Fibroblast of skin of left biceps (primary cell): ENCODE measurements at places on chromosomes 7 and 10.

GRCh38 chr10:62912086-62912485 is 95.9 kb upstream of the EGR2 start:
- DNase-seq, result no peak

DNA sequence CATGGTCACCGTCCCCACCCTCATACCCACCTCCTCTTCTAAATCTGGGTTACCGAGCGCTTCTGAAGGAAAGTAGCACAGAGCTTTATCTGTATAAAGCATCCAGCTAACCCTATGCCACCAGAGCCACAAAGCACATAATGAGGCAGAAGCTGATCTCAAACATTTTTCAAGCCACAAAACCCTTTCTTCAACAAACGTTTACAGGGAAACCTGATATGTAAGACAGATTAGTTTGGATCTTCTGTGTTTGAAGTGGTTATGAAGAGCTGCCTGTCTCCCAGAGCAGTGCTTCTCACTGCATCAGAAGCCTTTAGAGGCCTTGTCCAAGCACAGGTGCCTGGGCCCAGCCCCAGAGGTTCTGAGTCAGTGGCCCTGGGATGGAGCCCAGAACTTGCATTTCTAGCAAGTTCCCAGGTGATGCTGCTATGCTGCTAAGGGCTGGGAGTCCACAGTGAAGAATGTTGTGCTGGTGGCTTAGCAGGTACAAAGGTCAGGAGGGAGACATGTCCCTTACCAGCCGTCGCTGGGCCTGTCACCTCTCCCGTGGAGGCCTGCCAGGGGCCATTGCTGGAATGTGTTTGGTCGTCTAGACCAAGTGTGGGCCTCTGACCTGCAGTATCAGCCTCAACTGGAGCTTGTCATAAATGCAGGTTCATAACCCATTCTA is 90.4 kb downstream of the TAF3 start:
- DNase-seq, result no peak

- no peak for DNase-seq
These were observed 581.6 kb downstream of the TCERG1L start for GRCh38 chr10:130729876-130730275.

DNA sequence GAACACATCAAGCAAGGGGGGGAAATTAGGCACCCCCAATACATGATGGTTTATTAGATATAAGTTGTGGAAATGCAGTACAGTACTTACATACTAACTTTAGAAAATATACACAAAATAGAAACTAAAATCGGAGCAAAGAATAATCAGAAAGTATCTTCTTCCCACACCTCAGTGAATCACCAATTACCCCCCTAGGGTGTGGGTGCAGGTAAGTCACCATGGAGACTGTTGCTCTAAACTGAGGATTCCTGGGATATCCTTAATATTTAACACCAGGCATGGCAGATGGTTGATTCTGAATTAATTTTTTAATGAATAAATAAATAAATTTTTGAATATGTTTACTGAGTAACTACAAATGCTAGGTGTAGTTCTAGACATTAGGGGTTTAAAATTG is 424.4 kb downstream of the SORCS1 start:
- no peak for DNase-seq

GRCh38 chr10:51617576-51618235 is 81.7 kb downstream of the CSTF2T start:
- DNase-seq, result no peak

GRCh38 chr7:45125193-45125904 is 13.9 kb upstream of the TBRG4 start:
- DNase-seq, result no peak

GRCh38 chr7:79513261-79513660 is 59.8 kb upstream of the MAGI2 start:
- DNase-seq, result no peak

DNA sequence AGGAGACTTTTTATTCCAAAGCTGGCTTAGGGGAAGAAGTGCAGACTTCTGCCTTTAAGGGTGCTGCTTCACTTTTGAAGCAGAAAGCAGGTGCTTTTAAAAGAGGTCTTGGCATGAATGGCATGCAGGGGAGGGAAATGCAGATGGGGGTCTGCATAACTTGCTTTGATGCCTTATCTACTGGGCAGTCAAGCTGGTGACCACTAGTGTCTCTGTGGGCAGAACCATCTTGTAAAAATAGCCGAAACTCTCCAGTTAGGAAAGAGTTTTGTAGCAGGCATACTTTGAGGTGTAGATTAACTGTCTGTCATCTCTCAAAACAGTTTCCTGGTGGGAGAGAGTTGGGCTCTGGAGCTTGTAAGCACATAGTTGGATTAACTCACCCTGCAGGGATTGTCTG is 9.9 kb upstream of the CTNNA3 start:
- DNase-seq, result no peak

DNA sequence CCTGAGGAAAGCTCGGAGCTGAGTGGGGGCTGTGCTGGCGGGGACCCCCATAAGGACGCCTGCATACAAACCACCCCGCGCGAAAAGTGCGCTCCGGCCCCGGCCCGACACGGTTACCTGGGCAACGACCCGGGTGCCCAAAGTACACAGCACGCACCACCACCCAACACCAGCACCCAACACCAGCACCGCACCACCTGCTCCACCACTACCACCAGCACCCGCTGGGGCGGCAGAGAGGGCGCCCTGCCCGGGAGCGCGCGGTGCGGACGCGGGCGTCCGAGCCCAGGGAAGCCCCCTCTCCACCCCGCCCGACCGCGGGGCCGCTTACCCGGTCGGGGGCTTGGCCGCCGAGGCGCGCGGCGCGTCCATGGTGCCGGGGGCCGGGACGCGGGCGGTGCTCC is 345 bp downstream of the COBL start:
- DNase-seq, result no peak

GRCh38 chr10:31346953-31347352 is 27.9 kb downstream of the ZEB1 start:
- no peak for DNase-seq

- no peak for DNase-seq
These were observed 77.7 kb upstream of the CAPZA2 start for GRCh38 chr7:116784647-116785046.

DNA sequence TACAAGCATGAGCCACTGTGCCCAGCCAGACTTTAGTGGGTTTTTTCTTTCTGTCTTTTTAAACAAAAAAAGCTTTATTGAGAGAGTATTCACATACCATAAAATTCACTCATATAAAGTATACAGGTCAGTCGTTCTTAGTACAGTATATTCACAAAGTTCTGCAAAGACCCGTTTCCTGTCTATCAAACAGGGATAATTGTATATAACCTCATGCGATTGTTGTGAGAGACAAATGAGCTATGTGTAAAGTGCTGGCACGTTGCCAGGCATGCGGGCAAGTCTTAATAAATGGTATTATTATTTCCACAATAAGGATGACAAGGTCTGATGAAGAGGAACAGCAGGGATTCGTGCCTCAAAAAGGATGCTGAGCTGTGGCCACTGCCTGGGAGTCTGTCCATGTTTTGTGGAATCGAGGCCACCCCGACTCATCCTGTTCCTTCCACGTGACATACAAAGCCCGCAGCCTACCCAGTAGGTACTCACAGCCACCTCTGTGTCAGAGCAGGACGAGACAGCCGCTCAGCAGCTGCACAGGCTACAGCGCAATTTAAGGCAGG is 51.6 kb downstream of the SMKR1 start:
- DNase-seq, result no peak

GRCh38 chr7:28739826-28740225 is 218.3 kb downstream of the TRIL start:
- no peak for DNase-seq

GRCh38 chr7:114819616-114820362 is 102.1 kb upstream of the MDFIC start:
- DNase-seq, result peak; percentile 96

- peak; percentile 85 for DNase-seq
These were observed 2.3 kb downstream of the KLF6 start for GRCh38 chr10:3782451-3783315.

GRCh38 chr10:21699575-21699974 is 165.5 kb downstream of the MLLT10 start:
- DNase-seq, result no peak

DNA sequence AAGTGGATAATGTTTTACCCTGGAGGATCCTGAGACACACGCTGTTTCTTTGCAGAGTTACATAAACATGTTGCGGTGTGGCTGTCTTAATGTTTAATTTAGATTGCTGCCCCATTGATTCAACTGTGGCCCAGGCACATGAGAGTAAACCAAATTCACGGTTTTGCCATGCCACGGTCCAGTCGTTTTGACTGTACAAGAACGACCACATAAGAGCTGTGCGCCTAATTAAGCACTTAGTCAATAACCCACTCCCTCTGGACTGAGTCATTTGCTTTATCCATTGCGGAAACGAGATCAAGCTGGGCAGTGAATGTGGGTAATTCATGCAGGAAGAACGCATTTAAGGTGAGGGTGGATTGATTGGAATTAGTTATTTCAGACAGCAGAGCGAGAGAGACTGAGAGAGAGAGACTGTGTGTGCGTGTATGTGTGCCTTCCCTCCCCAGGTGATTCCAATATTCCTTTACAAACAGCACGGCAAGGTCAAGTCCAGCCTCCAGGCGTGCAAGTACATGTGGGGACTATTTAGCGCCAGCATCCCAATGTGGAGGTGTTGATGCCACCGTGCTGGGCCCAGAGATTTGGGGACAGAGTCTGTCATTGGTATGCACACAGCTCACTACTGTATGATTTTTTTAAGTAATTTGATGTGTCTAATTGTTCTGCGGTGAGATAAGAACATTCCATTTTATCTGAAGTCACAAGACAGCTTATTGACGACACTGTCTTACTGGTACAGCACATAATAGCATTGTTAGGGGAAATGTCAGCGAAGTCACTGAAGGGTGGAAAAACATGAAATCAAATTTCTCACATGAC is 8.4 kb upstream of the TEX36 start:
- DNase-seq, result peak; percentile 9

DNA sequence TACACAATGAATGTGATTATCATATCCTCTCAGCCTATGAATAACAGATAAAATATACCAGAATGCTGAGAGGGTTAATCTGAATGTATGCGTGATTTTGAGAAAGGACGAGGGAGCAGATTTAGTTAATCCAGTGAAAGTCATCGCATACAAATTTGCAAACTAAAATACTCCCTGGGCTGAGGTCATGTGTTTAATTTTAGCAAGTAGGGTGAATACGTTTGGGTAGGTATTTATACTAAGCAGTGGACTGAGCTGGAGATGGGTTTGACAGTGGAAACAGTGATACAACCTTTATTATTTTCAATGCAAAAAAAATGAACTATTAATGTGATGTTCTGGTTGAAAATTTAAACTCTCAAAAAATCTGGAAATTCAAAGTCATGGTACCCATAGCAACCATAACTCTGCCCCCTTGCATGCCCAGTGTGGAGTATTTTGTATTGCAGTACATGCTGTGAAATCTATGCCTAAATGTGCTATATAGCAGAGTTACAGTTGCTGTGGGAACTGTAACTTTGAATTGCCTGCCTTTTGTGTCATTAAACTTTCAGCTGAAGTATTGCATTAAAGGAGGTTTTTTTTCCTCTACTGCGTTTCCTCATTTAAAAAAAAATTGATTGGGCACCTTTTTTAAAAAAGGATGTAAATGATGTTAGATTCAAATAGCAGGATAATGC is 9.5 kb upstream of the ARID5B start:
- DNase-seq, result no peak

- DNase-seq, result no peak
These were observed 137.0 kb downstream of the NRF1 start for GRCh38 chr7:129748356-129749109.

DNA sequence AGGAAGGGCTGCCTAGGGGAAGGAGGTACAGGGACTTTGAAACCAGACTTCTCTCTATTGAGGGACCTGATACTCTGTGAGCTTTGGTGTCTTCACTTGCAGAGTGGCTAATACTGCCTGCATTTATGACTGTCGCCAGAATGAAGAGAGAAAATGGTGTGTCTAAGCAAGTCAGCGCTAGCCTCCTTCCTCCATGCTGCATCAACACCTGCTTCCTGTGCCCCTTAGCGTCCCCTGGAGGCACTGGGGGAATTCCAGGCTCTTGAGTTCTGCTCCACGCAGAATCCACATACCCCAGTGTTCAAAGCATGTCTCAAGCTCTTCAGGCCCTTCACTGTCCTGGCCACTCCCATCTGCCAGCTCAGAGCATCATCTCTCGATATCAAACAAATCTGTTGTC is 140.5 kb downstream of the PKD1L1 start:
- DNase-seq, result no peak

- DNase-seq, result no peak
These were observed 12.5 kb upstream of the HNRNPF start for GRCh38 chr10:43421519-43421918.

GRCh38 chr7:153920897-153921296 is 131.3 kb upstream of the DPP6 start:
- DNase-seq, result no peak

GRCh38 chr10:73768881-73769280 is 13.0 kb upstream of the CHCHD1 start:
- no peak for DNase-seq

GRCh38 chr7:128427289-128427891 is 17.6 kb upstream of the IMPDH1 start:
- no peak for DNase-seq

DNA sequence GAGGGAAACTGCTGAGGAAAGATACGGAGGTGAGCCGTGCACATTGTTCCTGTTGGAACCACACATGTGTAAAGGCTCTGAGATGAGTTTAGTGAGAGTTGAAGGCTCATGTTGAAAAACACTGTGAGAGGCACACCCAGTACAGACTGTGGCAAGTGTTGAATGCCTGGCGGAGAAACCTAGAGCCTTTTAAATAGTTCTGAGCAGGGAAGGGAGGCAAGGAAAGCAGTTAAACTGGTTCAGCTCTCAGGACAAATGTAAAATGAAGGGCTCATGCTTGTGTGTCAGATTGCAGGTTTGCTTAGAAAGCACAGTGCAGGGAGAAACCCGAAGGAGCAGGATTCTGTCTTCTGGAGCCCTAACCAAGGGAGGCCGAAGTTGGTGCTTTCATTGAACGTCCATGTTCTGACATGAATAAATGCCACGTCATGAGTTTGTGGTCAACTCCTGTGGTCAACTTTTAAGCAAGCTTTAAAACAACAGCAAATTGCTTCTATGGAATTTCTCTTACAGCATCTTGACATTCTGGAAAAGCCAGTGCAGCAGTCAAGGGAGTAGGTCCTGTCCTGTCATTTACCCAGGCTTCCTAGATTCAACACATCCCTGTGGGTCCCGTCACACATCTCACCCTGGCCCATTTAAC is 650.9 kb upstream of the GALNT17 start:
- no peak for DNase-seq

DNA sequence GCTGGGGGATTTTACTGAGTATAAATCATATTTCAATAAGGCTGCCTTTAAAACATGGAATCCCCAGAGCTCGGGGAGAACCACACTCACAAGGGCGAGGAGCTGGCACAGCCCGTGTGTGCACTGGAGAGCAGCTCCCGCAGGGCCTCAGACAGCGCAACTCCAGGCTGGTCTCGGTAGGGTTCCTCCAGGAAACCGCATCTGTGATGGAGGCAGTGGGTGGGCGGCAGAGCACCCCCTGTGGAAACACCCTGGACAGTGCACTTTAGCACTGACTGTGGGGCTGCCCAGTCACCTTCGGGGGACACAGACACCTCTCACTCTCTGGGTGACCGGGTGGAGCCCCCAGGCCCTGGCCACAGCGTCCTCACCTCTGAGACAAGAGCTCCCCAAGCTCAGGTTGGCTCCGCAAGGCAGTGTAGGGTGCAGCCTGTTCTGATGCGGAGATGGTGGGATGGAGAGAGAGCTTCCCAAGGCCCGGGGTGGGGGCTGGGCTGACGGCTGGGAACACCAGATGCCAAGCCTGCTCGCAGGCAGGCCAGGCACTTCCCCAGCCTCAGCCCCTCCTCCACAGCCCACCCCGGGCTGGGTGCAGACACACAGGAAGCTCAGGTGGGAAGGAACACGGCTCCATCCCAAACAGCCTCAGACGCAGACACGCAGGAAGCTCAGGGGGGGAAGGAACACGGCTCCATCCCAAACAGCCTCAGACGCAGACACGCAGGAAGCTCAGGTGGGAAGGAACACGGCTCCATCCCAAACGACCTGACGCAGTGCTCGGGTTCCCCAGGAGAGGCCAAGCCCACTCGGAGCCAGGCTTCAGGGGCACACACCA is 224.4 kb downstream of the MAD1L1 start:
- no peak for DNase-seq
